ENCODE measurements at places on chromosomes 4 and X.

GRCh38 chr4:48012824-48013223 lies 3.7 kb downstream of the CNGA1 start:
- DNase-seq: no peak

DNA sequence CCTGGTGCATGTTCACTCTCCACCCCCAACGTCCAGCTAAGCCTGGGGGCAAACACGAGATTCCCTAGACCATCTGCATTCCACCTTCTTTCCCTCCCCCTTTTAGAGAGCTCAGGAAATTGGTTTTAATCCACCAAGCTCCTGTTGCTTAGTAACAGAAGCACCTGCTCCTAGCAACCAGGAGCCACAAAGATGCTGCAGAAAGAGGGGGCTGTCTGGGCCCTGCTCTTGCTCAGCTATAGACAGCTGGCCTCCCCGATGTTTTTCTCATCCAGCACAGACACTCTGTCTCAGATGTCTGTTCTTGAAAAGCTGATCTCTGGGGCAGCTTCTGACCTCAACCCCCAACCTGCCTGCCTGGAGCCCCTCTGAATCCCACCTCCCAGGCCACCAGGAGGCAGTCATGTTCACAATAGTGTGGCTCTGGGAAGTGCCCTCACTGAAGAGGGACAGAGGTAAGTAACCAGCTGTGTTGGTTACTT lies 71.5 kb downstream of the SLC16A2 start:
- DNase-seq: no peak

DNA sequence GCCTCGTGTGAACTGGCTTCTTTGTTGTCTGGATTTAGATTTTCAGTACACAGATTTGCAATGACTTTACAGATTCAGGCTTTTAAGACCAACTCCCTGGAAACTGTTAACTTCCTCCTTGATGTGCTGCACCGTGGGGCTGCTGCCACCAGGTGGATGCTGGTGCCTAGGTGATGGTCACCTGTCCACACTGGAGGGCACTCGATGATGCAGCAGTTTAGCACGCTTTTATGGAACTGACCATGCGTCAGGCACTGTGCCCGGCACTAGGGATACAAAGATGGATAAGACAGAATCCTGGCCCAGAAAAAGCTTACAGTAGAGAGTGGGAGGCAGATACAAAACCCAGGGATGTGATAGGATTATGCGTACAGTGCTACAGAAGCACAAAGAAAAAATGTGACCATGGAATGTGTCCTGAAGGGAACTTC lies 180.7 kb downstream of the CEP135 start:
- peak; percentile 37 for DNase-seq

DNA sequence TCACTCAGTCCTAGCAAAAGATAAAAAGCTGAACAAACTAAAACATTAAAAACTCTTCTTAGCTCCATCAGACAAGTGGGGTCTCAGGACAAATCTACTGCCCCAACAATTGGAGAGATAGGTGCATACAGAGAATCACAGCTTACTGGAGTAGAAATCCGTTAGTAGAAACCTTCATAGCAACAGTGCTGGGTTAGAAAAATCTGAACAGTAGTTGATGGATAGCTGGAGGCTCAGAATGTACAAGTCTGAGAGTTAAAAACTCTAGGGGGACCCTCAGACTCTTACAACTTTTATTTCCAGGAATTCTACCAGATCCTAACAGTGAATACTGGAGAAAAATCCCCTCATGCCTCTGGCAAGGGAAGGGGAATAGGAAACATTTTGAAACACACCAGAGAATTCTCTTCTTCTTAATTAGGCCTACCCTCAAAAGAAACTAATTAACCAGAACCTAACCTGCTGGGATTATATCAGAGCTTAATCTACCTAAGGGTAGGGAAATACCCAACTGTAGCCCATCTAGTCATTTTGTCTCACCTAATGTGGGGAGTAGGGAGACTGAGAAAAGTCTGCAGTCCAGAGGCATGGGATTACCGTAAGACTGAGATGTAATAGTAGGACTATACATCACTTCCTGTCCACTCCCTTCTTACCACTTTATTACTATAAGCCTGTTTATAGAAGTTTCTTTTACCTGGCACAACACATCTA lies 165.0 kb upstream of the CTSO start:
- no peak for DNase-seq

GRCh38 chr4:112377594-112378242 lies 80.5 kb downstream of the ALPK1 start:
- DNase-seq: no peak

- DNase-seq: no peak
Measured at GRCh38 chrX:48813644-48814043, 11.8 kb downstream of the HDAC6 start.

DNA sequence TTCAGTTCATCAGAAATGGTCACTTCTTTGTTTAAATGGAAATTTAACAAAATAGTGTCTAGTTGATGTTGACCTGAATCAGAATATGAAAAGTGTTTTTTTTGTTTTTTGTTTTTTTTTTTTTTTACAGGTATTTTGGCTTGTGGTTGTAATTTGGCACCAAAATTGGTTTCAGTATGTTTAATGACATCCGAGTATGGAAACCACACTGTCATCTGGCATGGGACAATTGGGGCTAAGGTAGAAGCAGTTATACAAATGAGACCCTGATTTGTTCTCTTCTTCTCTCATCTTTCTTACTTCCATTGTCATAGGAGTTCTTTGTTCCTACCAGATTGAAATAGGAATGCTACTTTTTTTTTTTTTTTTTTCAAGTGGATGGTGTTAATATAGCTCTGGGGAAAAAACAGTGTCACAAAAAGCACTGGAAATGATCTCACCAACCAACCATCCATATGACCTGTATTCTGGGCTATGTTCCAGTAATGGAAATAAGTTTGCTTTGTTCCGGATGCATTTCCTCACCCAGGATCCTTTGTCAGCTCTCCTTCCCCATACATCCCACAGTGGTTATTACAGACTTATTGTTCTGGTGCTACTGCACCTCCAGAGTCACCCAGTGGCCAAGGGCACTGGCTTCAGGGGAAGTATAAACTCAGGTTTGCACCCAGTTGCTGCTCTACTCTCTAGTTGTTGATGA lies 95.8 kb downstream of the ATXN3L start:
- DNase-seq: peak; percentile 54

GRCh38 chr4:57091657-57092162 lies 18.5 kb downstream of the IGFBP7 start:
- DNase-seq: no peak

GRCh38 chrX:19174401-19175025 lies 52.2 kb upstream of the ADGRG2 start:
- DNase-seq: peak; percentile 31

GRCh38 chrX:22148565-22148964 lies 116.4 kb downstream of the PHEX start:
- no peak for DNase-seq

- DNase-seq: peak; percentile 28
Measured at GRCh38 chr4:31674313-31674947, 954.3 kb downstream of the PCDH7 start.

DNA sequence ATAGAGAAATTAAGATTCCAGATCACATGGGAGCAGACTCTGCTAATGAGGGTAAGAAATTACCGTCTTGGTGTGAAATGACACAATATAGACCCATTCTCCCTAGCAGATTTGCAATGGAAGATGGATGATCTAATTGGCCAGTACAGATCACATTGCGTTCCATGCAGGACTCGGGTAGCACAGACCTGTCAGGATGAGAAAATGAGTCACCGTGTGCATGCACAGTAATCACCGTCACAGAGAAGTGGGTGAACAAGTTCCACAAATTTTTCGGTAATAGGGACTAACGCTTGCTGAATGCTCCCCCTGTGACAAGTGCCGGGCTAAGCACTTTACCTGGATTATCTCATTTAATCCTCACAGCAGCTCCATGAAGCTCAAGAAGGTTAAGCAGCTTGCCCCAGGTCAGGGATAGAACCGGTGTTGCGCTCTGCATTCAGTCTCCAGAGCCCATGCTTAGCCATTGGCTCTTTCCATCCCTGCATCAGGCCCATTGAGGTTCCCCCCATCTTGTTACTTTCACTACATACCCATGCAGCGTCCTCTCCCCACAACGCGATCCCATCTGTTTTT lies 375.6 kb downstream of the FBXW7 start:
- no peak for DNase-seq

DNA sequence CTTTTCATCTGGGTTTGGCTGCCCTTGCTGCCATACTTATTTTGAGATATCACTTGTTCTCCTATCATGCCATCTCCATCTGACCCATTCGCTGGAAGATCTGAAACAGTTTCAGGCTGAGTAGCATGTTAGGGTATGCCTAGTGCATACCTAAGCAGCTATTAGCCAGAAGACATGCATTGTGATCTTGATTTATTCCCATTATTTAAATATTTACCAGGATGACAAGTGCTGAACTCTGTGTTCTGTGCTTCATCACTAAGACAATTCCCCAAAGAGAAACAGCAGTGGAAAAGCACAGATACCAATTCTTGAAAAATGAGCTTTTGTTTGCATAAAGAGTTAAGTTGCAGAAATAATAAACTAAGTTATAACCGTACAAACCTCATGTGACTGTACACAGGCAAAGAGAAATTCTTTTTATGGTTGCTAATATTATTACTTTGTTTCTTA lies 271.0 kb upstream of the ARSJ start:
- no peak for DNase-seq

All from LoVo (cell line).